ENCODE measurements at places on chromosomes 13 and 19.

GRCh38 chr19:7560255-7560654 is 24.7 kb downstream of the PNPLA6 start:
- no peak for DNase-seq

GRCh38 chr19:20162821-20163220 is 4.2 kb upstream of the ZNF486 start:
- no peak for DNase-seq

DNA sequence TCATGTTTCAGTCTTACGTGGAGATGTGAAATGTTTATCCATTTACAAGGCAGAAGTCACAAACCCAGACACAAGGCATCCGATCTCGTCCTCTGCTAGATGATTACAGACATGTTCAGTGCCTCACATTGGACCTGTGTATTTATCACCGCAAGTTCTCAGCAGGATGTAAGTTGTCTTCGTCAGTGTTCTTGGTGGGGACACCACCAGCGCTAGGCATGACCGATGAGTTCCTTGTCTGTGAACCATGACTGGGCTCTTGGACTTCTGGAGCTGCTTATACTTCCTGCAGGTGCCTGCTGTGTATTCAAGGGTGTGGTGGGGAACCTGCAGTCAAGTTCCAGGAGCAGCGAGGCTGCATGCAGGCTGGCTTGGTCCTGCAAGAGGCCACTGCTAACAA is 105.4 kb downstream of the URI1 start:
- no peak for DNase-seq

GRCh38 chr13:26221399-26221720 is 754 bp downstream of the RNF6 start:
- DNase-seq, result no peak

- peak; percentile 76 for DNase-seq
Observed at GRCh38 chr19:55341171-55341588, 1.5 kb downstream of the KMT5C start.

GRCh38 chr13:90500569-90500968 is 846.9 kb upstream of the MIR17HG start:
- DNase-seq, result no peak

GRCh38 chr19:1847684-1848398 is 442 bp downstream of the REXO1 start:
- DNase-seq, result peak; percentile 63

GRCh38 chr13:110942248-110942981 is 27.5 kb upstream of the ANKRD10 start:
- peak; percentile 91 for DNase-seq
